ENCODE measurements at places on chromosomes 3 and 15.
A peak's percentile ranks its signal among the peaks of the same experiment; 100 is the strongest.

GRCh38 chr3:64303401-64303800 is 78.1 kb upstream of the PRICKLE2 start:
- peak; percentile 16 for DNase-seq

DNA sequence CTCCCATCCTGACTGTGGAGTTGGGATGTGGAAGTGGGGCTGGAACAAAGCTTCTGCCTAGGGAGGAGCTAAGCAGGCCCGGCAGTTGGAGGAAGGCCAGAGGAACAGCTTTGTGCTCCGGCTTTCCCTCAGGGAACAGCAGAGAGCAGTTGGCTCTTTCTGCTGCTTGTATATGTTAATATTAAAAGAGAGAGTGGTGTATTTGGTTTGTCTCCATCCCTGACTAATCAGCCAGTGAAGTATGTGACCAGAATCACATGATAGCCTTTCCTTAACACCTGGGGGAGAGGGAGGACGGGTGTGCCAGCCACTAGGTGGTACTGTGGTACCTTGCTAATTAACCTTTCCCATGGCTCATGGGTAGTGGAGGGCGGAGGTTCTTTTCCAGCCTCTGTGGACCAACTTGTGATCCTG is 10.0 kb downstream of the EIF2B5 start:
- DNase-seq: peak; percentile 50

DNA sequence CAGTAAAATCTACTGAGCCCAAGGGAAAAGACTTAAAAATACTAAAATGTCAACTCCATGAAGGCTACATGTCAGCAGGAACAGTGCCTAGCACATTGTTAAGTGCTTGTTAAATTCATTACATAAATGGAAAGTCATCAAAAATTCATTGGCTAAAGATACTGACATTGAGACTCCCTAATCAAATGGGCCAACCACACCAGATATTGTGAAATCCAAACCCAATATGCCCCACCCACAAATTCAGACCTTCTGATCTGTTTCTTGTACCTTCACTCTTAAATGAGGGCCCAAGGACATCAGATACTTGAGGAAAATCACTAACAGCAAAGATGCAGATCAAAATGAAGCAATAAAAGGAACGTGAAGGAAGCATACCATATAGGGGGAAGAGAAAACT is 20.7 kb downstream of the MRPS22 start:
- DNase-seq: no peak

DNA sequence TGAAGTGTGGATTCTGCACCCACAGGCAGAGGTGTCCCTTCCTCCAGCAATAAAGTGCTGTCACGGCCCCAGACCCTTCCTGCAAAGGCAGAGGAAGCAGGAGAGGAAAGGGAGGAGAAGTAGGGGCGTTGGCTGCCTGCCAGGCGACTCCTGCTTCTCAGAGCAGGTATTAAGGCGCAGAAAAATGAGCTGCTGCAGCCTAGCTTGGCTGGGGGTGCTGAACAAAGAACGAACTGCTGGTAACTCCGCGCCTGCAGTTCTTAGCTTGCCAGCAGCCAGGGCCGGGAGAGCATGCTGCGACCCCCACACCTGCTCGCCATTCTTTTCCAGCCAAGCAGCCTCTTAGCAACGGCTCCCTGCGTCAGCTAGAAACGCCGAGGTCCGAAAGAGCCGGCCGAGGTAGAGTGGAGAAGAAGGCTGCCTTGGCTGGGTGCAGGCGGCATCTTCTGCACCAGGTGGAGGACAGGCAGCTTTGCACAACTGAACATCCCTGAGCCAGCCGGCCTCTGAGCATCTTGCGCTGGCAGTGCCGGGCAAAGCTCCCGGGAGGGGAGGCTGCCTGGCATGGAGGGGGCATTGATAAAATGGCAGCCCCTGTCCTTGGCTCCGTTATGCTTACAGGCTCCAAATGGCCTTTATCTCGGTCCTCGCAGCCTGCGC is 296.0 kb downstream of the MEX3B start:
- DNase-seq: no peak

- DNase-seq: peak; percentile 69
These were observed 58.9 kb upstream of the ULK4 start for GRCh38 chr3:42020684-42021307.

GRCh38 chr3:62873761-62874710 is 1.2 kb downstream of the CADPS start:
- peak; percentile 29 for DNase-seq

- DNase-seq: no peak
These were observed 265.8 kb upstream of the WNT5A start for GRCh38 chr3:55752911-55753310.

DNA sequence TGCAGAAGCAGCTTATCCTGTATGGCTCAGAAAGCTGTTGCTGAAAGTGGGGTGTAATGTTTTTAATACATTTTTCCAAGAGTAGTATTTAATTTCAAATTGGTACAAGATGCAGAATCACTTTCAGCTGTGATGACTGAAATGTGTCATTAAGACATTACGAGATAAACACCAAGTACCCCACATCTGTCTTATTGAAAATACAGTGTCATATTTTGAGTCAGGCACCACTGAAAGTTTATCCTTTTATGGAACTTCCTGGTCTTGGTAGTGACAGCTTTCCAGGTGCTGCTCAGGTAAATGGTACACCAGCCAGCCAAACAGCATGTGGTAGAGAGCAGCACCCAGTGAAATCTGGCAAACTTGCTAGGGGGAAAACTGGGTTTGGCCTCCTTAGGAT is 16.9 kb downstream of the ASTE1 start:
- no peak for DNase-seq

- no peak for DNase-seq
These were observed 277.7 kb upstream of the KCNH8 start for GRCh38 chr3:18870642-18871041.

DNA sequence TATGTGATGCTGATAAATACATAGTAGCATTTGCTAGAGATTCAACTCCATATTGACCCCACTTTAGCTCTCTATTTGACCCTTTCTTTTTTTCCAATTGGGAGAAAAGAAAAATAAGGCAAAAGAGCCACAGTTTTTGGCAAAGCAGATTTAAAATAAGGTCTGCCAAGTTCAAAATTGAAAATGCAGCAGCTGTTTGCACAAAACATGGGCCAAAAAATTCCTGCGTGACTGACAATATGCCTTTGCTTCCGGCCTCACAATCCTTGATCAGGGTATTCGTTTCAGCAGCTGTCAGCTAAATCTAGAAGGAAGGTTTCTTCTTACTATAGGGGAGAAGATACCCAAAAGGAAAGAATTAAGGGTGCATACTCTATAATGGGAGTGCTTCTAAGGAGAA is 563.5 kb upstream of the CCDC54 start:
- DNase-seq: peak; percentile 61

- no peak for DNase-seq
These were observed 75.0 kb upstream of the ABHD17C start for GRCh38 chr15:80620141-80620540.

GRCh38 chr15:68209735-68210408 is 4.7 kb upstream of the CALML4 start:
- no peak for DNase-seq

DNA sequence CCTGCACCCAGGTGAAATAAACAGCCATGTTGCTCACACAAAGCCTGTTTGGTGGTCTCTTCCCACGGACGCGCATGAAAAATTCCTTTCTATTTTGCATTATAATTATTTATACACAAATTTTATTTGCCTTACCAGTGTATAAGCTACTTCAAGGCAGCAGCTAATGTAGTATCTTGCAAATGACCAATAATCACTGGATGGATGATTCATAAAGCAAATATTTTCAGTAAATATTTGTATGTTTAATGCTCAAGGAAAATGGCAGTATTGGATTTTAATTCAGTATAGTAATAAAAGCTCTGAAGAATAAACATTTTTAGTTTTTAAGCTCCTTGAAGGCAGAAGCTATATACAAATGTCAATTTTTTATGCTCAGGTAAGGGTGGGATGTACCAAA is 158.7 kb upstream of the NANOGP8 start:
- DNase-seq: no peak

GRCh38 chr3:126755866-126756265 is 51.8 kb downstream of the CHCHD6 start:
- no peak for DNase-seq

GRCh38 chr3:73768524-73769308 is 144.0 kb upstream of the PDZRN3 start:
- peak; percentile 26 for DNase-seq

- DNase-seq: no peak
These were observed 5.2 kb downstream of the CAPN3 start for GRCh38 chr15:42364529-42364928.

DNA sequence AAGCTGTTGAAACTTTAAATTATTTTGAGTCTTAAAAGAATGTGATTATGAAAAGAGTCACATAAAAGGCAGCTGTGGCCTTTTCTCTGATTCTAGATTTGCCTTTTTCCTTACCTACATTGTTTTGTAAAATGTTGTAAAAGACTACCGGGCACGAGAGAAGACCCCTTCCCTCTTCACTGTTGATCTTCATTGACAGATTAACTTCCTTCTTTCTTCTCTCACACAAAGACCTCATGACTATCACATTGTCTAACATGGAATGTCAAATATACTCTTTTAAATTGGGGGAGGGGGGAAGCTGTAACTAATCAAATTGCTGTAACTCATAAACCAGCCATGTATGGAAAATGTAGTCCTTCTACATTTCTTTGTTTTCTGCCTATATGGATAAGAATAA is 68.3 kb downstream of the OCA2 start:
- no peak for DNase-seq

DNA sequence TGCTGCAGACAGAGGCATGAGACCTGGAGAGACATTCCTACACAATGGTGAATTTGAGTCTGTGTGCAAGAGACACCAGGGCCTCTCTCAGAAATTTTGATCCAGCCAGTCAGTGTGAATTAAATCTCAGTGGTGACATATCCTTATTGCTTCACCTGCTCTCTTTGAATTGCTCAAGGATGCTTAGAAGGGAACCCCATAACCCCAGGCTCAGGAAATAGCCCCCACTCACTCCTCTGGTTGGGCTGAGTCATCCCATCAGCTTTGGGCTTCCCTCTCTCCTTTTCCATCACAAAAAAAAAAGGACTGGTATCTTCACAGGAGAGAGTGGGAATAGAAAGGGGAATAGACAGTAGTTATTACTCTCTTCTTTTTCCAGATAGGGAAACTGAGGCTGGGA is 33.0 kb upstream of the LARS2 start:
- DNase-seq: peak; percentile 24

DNA sequence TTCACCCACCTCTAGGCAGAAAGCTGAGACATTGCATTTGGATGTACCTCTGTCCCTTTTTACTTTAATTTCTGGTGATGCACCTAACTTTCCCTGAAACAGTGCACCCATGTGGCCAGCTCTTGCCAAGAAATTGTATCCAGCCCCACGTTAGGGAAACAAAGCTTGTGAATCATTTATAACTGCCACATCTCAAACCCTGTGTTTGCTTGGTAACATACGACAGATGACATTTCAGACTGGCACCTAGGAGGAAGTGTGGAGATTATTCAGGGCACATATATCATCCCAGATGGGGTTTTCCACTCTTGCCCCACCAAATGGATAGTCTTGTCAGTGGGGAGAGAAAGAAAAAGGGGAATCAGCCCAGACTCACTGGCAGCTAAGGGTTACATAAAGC is 2.1 kb downstream of the CYB561D2 start:
- peak; percentile 35 for DNase-seq

DNA sequence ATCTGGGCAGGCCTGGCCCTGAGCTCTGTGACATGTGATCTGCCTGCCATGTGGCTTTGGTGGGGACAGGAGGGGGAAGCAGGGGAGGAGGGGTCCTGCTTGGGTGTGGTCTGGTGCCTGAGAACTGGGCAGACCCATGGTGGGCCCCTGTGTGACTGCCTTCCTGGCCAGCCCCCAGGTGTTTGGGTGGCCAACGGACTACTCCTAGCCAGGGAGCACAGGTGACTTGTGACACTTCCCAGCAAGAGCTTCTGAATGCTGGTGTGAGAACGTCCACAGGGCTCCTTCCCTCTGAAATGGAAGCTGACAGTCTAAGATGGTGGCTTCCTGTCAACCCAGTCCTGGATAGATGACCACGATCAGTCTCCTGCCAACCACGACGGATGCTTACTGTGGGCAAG is 136.1 kb upstream of the MEF2A start:
- no peak for DNase-seq

DNA sequence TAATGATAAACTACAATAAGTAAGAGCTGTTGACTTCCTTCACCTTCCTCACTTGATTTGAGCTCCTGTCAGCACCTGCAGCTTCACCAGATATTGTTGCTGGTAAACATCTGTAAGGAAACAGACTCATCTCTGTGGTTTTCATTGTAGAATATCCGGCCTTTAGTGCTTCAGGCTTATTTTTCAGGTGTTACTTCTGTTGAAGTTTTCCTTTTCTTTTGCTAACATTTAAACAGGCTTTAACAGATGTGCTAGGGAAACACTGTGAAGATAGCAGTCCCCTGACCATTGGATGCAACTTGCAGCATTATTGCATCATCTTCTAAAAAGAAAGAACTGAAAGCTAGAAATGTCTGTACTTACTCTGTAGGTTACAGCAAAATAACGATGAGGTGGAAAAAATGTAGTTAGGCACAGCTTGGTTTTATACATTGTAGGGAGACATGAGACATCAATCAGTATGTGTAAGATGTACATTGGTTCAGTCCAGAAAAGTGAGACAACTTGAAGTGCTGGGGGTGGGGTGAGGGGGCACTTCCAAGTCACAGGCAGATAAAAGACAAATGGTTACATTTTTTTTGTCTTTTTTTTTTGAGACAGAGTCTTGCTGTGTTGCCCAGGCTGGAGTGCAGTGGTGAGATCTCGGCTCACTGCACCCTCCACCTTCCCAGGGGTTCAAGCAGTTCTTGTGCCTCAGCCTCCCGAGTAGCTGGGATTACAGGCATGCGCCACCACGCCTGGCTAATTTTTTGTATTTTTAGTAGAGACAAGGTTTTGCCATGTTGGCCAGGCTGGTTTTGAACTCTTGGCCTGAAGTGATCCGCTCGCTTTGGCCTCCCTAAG is 10.2 kb downstream of the EDEM1 start:
- peak; percentile 39 for DNase-seq

Data from RPMI7951 (cell line).